CD14-positive monocyte (primary cell): ENCODE measurements at places on chromosomes 2 and 18.
A peak's percentile ranks its signal among the peaks of the same experiment; 100 is the strongest.

GRCh38 chr2:231347081-231347480 lies 48.4 kb upstream of the B3GNT7 start:
- DNase-seq: no peak

GRCh38 chr18:70489986-70490933 lies 201.4 kb downstream of the SOCS6 start:
- peak; percentile 93 for DNase-seq

DNA sequence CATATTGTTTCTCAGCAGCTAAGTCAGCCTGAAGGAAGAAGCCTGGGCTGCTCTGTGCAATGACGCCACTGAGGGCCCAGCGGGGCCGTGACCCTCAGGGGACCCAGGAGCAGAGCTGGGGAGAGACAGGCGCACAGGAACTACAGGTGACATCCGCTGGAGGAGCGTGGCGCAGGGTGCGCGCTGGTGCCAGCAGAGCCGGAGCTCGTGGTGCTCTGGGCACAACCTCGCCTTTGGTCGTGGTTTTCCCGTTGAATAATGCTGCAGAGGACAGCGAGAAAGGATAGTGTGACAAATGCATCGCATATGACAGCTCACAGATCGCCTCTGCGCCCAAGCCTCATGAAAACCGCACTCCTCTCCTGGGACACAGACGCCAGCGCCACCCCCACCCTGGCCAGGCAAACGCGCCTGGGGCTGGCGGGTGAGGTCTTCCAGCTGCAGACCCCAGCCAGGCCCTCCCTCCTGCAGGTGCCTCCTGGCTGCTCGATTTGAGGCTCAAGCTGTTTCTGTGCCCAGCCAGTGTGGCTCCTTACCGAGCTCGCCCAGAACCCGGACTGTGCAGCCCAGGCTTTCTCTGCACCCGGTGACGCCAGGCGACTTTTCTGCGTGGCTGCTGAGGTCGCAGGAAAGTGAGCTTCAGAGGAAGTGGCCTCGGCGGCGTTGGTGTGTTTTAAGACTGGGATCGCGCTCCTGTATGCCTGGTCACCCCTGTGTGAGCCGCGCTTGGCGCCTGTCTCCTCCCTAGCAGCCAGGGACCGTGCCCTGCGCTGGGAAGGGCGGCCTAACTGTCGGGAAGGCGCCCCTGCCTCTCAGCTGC lies 583.1 kb upstream of the HS6ST1 start:
- no peak for DNase-seq

DNA sequence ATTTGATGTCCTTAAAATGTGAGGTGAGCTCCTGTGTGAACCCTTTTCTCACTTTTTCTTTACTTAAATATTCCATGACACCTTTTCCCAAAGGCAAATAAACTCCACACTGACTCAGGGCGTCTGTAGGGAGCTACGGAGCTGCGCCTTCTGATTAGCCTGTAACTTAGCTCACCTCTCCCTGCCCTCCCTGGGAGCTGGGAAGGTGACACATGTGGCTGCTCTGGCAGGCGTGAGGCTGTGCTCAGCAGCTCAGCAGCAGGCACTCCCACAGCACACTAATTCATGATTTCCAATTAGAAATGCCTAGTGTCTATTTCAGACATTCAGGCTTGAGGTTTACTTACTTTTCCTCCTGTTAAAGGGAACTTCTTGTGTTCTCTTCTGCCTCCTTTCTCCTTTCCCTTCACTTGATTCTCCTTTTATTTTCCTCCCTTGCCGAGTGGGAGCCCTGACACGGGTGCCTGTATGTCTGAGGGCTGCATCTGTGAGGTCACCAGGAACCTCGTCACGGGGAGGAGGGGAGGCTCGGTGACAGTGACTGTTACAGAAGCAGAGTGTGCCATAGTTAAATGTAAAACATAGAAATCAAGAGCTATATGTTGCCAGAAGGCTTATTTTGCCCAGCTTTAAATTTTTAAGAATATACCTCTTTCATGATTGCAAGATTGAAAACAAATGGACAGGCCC lies 437.1 kb downstream of the DCDC2C start:
- no peak for DNase-seq

GRCh38 chr2:126803434-126803775 lies 95.3 kb upstream of the TEX51 start:
- DNase-seq: no peak

- no peak for DNase-seq
Observed at GRCh38 chr2:9741110-9741509, 102.2 kb upstream of the TAF1B start.

DNA sequence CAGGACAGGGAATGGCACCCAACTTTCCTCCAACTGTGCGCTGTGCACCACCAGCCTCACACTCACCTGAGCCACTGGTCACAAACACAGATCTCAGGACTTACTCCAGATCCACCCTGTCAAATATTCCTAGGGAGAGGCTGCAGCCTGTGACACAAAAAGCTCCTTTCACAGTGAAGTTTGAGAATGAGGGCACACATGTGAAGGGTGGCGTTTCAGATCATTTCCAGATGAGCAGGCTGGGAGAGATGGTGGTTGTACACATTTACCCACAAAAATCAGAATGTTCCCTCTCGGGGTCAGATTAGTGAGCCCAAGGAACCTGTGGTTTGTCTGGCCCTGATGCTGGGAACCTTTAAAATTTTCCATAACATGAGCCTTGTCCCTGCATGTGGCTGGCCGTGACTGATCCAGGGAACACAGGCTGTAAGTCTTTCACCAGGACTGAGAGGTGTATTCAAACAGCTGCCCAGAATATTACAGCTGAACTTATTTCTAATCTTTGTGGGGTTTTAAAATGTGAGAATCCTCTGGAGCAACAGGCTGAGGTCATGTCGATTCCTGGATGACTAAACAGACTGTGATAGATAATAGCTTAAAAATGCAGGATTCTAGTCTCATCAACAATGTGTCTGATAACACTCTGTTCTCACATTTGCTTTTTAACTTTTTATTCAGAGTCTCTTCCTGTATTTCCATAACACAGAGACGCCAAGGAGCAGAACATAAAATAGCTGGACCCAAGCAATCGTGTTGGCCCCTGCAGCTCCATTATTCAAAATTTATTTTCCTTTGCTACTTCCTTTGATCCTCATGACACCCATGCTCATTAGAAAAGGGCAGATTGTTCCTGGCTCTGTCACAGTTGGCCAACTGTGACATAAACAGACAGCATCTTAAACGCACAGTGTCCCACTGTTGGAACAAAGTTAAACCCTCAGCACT lies 35.5 kb downstream of the IL1R2 start:
- no peak for DNase-seq

DNA sequence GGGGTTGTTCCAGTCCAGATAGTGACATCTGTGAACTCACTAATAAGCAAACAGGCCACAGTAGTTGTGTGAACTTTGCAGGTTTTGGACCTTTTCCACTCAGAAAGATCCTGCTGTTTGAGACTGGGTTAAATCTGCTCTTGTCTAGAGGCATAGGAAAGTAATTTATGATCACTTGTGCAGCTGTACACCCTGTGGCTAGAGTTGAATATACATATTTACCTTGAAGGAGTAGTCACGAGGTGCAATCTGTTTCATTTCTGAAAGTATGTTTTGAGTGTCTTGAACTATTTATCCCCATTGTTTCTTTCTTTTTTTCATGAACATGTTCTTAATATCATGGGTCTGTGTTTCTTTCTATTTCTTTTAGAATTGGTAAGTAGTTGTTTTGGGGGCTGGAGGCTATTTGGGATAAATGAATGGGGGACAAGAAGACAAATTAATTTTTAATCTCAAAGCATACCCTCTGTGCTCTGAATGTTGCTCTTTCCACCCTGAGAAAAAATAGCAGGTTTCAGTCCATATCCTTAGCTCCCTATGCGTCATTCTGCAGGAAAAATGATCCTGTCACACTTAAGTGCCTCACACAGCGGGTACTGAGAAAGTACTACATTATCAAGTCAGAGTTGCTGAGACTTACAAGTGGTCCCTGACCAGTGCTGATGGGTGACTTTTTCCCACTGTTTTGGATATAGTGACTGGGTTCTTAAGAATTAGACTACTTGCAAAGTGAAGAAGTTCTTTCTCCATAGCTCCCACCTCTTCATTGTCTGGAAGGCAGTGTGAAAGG lies 28.2 kb downstream of the DCC start:
- DNase-seq: no peak

GRCh38 chr2:168160897-168161296 lies 86.5 kb downstream of the STK39 start:
- DNase-seq: no peak

- peak; percentile 79 for DNase-seq
Observed at GRCh38 chr2:169080250-169081069, 11.1 kb downstream of the DHRS9 start.

DNA sequence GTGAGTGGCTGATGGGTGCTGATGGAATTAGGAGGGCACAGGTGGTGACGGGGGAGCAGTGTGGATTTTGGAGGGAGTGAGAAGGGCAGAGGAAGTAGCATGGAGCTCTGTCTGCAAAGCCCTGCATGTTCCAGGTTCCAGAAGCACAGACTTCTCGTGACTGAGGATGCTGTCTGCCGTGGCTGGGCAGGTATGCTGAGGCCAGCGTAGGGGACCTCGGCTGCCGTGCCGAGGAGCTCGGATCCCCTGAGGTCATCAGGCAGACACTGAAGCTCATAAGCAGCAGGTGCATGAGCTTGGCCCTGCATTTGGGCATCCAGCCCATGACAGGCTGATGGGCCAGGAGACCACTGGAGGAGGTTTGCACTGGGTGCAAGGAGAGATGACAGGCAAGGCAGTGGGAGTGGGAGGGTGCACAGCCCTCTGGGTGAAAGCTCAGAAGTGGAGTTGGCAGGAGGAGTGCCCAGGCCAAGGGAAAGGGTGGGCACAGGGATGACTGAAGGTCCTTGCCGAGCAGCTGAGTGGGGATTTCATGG lies 215.3 kb downstream of the SH3RF3 start:
- no peak for DNase-seq

DNA sequence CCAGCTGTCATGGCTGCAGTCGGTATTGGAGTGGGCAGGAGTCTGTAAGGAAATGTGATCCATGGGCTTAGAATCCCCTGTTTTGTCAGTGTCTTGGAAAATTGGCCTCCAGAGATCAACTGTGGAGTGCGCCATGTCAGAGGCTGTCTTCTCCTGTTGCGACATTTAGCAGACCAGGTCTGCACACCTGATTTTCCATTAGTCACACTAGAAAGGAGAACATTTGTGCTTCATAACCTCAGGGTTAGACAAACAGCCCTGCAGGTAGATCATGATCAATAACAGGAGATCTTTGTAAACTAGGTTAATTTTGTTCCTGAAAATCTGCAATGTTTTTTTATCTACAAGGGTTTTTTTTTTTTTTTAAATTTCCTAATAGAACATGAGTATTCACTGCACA lies 28.0 kb downstream of the LDLRAD4 start:
- no peak for DNase-seq

- no peak for DNase-seq
Observed at GRCh38 chr2:29025711-29026110, 44.6 kb downstream of the TOGARAM2 start.

- DNase-seq: no peak
Observed at GRCh38 chr18:54616220-54616848, 25.3 kb downstream of the DYNAP start.

- DNase-seq: peak; percentile 51
Observed at GRCh38 chr18:76546088-76546435, 51.0 kb upstream of the ZNF516 start.

- DNase-seq: no peak
Observed at GRCh38 chr2:136420346-136420745, 302.4 kb upstream of the CXCR4 start.

GRCh38 chr2:163564236-163564635 lies 171.6 kb downstream of the FIGN start:
- no peak for DNase-seq

DNA sequence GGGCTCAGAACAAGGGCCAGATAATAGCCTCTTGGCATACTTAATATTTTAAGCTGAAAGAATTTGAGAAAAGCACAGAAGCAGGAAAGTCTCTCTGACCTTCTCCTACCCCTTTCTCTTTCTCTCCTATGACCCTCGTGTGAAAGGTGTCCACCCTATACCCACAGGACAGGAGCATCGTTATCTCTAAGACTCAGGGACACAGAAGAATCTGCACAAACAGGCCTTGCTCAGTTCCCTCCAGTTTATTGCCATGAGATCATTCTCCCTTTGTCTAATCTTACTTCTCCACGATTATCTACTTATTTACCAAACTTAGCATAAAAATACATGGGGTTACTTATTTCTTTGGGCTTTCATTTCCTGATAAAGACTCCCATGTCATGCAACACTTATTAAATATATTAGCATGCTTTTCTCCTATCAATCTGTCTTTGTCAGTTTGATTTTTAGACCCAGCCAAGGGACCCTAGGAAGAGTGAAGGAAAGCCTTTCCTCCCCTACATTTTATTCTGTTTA lies 370.7 kb downstream of the DLGAP1 start:
- DNase-seq: no peak

GRCh38 chr2:30781961-30782533 lies 25.2 kb downstream of the CAPN13 start:
- no peak for DNase-seq

DNA sequence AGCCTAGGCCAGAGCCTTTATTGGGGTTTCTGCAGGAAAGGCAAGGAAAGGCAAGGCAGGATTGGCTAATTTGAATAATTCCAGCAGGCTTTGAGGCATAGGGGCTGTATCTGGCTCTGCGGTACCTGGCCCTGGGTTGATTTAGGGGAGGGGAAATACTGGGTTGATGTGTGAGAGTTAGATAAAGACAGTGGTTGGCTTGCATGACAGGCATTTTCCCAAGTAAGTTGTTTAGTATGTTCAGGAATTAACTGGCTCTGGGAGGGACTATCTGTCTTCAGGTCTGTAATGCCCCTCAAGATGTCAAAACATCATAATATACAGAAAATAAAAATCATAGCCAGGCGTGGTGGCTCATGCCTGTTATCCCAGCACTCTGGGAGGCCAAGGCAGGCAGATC lies 98.7 kb downstream of the UBR3 start:
- DNase-seq: no peak

- peak; percentile 83 for DNase-seq
Observed at GRCh38 chr2:46915811-46916630, 415 bp upstream of the MCFD2 start.

- DNase-seq: no peak
Observed at GRCh38 chr2:12032975-12033374, 286.5 kb downstream of the LPIN1 start.

- no peak for DNase-seq
Observed at GRCh38 chr18:9684881-9685614, 23.1 kb upstream of the RAB31 start.

DNA sequence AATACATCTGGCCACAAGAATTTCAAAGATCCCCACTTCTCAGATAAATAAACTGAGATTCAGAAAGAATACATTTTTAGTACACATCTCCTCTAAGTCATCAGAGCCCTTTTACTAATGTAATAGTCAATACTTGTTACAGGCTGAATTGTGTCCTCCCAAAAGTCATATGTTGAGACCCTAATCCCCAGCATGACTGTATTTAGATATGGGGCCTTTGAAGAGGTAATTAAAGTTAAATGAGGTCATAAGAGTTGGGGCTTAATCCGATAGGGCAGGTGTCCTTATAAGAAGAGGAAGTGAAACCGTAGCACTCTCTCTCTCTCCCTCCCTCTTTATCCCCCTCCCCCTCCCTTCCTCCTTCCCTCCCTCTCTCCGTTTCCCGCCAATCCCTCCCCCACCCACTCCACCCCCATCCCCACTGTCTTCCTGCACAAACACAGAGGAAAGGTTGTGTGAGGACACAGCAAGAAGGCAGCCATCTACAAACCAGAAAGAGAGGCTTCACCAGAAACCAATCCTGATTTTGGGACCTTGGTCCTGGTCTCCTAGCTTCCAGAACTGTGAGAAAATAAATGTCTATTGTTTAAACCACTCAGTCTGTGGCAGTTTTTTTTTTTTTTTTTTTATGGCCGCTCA lies 66.6 kb upstream of the ZNF397 start:
- DNase-seq: no peak
